ENCODE measurements at places on chromosomes 5 and 9.

- H3K4me1 ChIP-seq: peaks cover 9% of the 10 kb centered on the region
- no peaks in the 10 kb centered on the region for H3K36me3 ChIP-seq
- no peak for DNase-seq
- no peak overlapping the region for H3K27ac ChIP-seq
- H3K27me3 ChIP-seq: no peaks in the 10 kb centered on the region
- no peak overlapping the region for H3K4me3 ChIP-seq
Observed at GRCh38 chr9:16501141-16501540, 369.3 kb downstream of the BNC2 start.

DNA sequence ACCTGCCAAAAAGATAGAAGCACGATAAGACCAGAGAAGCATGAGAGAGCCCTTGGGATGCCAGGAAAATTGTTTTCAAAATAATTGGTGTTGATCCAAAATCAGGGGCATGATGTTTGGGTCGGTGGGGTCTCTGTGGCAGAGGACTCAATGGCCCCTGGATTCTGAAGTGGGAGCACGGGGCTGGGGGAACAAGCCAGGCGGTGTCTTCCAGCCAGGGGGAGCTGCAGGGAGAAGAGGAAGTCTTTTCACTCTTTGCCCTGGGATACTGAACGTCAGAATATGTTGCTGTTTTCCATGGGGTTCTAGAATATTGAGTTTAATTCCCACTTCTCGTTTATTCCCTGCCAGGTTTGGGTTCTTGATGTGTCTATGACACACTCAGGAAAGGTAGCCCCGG, 20.4 kb downstream of the TSPAN17 start:
- DNase-seq: no peak
- H3K4me3 ChIP-seq: no peak overlapping the region
- H3K27me3 ChIP-seq: no peaks in the 10 kb centered on the region
- no peaks in the 10 kb centered on the region for H3K36me3 ChIP-seq
- H3K4me1 ChIP-seq: no peaks in the 10 kb centered on the region

DNA sequence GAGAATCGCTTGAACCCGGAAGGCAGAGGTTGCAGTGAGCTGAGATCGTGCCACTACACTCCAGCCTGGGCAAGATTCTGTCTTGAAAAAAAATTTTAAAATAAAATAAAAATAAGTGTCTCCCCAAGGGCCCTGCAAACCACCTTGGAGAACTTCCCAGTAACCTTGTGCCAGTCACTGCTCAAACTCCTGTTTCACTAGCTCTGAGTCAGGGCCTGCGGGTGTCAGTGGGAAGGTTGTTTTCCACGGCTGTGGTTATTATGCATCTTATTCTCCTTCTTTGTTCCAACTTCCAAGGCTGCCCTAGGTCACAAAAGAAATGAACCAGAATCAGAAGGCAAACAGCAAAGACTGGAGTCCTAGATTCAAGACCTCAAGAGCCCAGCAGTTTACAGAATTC, 246.7 kb downstream of the ADAMTSL1 start:
- H3K27me3 ChIP-seq: no peaks in the 10 kb centered on the region
- DNase-seq: no peak
- no peaks in the 10 kb centered on the region for H3K4me1 ChIP-seq
- no peaks in the 10 kb centered on the region for H3K36me3 ChIP-seq

- no peak overlapping the region for H3K27ac ChIP-seq
- H3K4me3 ChIP-seq: no peak overlapping the region
- no peaks in the 10 kb centered on the region for H3K27me3 ChIP-seq
- H3K36me3 ChIP-seq: no peaks in the 10 kb centered on the region
Observed at GRCh38 chr5:178531786-178532185, 58.4 kb downstream of the COL23A1 start.

DNA sequence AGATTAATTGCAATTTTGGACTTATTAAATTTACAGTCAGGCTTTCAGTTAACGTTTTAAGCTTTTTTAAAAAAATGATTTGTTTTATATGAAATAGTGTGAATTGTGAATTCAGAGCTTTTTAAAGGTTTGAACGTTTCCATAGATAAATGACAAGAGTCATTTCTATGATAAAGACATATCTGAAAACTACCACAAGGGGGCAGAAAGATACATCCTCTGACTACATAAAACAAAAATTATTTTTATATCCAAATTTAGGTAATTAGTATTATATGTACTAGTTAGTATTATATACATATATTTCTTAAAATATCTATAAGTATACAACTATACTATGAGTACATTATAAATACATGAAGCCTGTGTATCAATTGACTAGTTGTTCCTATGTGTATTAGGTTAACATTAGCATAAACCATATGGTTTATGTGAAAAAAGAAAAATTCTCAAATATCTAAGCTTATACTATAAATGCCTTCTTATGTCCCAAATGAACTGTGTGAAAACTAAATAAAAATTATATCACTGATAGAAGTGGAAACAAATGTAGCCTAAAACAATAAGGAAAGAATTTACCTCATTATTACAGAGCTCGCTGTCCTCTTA, 155.2 kb downstream of the MEF2C start:
- H3K4me3 ChIP-seq: no peak overlapping the region
- H3K4me1 ChIP-seq: peaks cover 3% of the 10 kb centered on the region
- H3K27me3 ChIP-seq: no peaks in the 10 kb centered on the region
- H3K27ac ChIP-seq: no peak overlapping the region
- no peaks in the 10 kb centered on the region for H3K36me3 ChIP-seq

- H3K27ac ChIP-seq: no peak overlapping the region
- no peak overlapping the region for H3K4me3 ChIP-seq
- H3K36me3 ChIP-seq: no peaks in the 10 kb centered on the region
Observed at GRCh38 chr5:62273687-62274086, 32.3 kb upstream of the KIF2A start.

DNA sequence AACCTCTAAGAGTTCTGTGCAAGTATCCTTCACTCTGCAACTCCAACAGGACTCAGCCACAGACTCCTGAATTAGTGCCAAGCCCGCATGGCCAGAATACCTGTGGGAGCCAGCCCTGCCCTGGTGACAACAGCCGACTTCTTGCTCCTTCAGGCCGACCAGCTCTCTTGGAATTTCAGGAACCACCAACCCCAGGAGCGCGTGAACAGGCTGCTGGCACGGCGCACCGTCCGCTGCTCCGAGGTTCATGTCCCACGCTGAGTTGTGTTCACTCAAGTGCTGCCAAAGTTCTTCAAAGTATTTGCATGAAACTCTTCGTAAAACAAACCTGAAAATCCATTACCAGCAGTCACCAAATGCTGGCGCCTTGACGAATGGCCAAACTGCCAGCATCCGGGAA, 232.8 kb downstream of the NR2F1-AS1 start:
- no peak overlapping the region for H3K27ac ChIP-seq
- DNase-seq: no peak
- no peaks in the 10 kb centered on the region for H3K36me3 ChIP-seq
- no peaks in the 10 kb centered on the region for H3K27me3 ChIP-seq
- H3K4me3 ChIP-seq: no peak overlapping the region

GRCh38 chr5:116035123-116035522, 2.9 kb downstream of the ARL14EPL start:
- no peak overlapping the region for H3K27ac ChIP-seq
- DNase-seq: no peak

GRCh38 chr5:138639326-138639725, 64.1 kb upstream of the HSPA9 start:
- peak; percentile 29 for DNase-seq
- H3K4me3 ChIP-seq: no peak overlapping the region
- H3K4me1 ChIP-seq: peaks cover 5% of the 10 kb centered on the region
- H3K27me3 ChIP-seq: no peaks in the 10 kb centered on the region

GRCh38 chr9:90442723-90443122, 199.9 kb downstream of the DIRAS2 start:
- H3K27me3 ChIP-seq: no peaks in the 10 kb centered on the region
- H3K4me1 ChIP-seq: no peaks in the 10 kb centered on the region
- H3K27ac ChIP-seq: no peak overlapping the region
- no peak overlapping the region for H3K4me3 ChIP-seq
- DNase-seq: no peak

GRCh38 chr9:72041775-72042194, 18.6 kb downstream of the C9orf57 start:
- H3K27ac ChIP-seq: no peak overlapping the region
- peak; percentile 62 for DNase-seq
- H3K4me3 ChIP-seq: no peak overlapping the region
- H3K36me3 ChIP-seq: no peaks in the 10 kb centered on the region
- H3K4me1 ChIP-seq: peaks cover 2% of the 10 kb centered on the region

DNA sequence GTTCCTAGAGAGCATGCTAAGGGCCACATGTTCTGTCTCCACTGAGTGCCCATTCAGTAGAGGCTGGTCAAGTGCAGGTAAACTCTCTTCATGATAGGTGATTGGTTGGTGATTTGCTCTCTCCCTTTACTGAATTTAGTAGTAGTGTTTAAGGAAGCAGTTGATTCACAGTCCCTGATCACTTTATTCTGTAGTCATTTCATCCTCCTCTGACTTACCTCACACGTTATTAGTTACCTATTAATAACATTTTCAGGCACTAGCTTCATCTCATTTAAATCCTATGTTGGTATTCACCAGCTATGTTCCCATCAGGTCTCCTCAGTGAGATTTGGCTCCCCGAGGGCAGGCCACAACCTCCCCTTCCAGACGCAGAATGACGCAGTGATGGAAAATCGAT, 51.9 kb downstream of the ERAP1 start:
- no peak overlapping the region for H3K27ac ChIP-seq
- no peaks in the 10 kb centered on the region for H3K36me3 ChIP-seq
- H3K4me1 ChIP-seq: no peaks in the 10 kb centered on the region

DNA sequence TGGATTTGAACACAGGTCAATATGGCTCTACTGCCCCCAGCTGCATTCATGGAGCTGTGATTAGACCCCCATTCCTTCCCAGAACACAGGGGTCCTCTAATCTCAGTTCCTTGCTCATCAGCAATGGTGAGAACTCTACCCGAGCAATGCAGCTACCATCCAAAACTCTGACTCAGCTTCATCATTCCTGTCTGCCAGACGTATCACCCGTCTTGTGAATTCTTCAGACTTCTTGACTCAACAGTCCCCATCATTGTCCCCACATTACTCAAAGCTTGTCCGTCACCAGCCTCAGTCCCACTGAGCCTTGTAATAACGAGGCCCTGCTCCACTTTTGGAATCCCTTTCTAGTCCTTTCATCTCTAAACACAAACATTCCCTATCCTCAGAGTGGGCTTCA, 36.3 kb upstream of the STX17 start:
- no peak for DNase-seq
- no peaks in the 10 kb centered on the region for H3K4me1 ChIP-seq
- no peak overlapping the region for H3K27ac ChIP-seq
- no peaks in the 10 kb centered on the region for H3K27me3 ChIP-seq

GRCh38 chr5:135016861-135017290, 17.2 kb downstream of the PITX1 start:
- H3K36me3 ChIP-seq: no peaks in the 10 kb centered on the region
- H3K4me1 ChIP-seq: no peaks in the 10 kb centered on the region
- no peak overlapping the region for H3K27ac ChIP-seq
- H3K27me3 ChIP-seq: no peaks in the 10 kb centered on the region
- no peak overlapping the region for H3K4me3 ChIP-seq
